ENCODE measurements at places on chromosomes 3 and 15.

DNA sequence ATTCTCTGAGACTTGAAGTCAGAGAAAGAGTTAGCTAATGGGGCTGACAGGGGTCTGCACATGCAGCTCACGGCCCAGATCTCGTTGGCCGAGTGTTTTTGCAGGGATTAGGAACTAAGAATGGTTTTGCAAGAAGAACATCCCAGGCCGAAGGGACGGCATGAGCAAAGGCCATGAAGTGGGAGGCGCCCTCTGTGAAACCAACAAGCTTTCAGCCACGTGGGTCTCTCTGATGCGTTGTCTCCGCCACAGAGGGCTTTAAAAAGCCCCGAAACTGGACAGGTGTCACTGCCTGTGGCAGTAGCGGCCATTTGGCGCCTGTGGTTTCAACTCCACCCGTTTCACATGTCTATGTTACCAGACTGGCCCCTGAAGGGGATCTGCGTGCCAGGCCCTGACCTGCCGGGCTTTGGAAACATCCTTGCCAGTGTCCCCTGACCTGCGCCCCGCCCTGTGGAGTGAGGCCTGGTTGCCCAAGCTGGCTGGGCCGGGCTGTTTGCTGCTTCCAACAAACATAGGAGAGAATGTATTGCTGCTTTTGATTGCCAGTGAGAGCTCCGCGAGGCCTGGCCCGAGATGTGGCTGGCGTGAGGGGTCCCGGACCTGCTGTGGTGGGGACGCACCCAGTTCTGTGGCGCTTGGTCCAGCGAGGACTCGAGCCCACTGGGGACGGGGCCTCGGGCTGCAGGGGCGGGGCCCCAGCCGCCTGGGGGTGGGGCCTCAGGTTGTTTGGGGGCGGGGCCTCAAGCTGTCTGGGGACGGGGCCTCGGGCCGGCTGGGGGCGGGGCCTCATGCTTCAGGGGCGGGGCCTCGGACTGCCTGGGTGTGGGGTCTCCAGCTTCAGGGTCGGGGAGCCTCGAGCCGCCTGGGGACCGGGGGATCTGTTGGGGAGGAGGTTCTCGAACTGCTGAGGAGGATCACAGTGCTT lies 30.4 kb downstream of the GOLGA6L2 start:
- no peak for DNase-seq

DNA sequence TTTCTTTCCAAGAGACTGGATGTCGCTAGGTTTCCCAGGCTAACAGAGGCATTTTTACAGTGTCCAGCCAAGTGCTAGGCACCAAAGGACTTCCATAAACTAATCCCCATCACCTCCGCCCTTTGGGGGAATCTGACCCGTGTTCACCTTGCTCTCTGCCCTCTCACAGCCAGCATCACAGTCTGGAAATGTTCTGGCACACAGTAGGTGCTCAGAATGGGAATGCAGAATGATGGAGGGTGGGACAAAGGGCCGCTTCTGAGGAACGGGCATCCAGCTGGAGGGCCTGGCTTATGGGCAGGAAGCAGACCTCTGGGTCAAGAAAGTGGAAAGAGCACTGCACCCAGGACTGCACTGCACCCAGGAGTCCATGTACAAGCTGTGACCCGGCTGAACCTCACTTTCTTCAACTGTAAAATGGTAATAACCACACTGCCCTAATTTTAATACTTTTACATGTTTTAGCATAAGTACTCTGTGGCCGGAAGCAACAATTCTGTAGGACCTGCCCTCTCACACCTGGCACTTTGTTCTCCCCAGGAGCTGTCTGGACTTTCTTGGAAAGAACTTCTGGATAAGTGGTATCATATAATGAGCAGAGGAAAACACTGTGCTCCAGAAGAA lies 901 bp upstream of the NMB start:
- no peak for DNase-seq

GRCh38 chr3:171021377-171021776 lies 5.1 kb downstream of the SLC2A2 start:
- no peak for DNase-seq

DNA sequence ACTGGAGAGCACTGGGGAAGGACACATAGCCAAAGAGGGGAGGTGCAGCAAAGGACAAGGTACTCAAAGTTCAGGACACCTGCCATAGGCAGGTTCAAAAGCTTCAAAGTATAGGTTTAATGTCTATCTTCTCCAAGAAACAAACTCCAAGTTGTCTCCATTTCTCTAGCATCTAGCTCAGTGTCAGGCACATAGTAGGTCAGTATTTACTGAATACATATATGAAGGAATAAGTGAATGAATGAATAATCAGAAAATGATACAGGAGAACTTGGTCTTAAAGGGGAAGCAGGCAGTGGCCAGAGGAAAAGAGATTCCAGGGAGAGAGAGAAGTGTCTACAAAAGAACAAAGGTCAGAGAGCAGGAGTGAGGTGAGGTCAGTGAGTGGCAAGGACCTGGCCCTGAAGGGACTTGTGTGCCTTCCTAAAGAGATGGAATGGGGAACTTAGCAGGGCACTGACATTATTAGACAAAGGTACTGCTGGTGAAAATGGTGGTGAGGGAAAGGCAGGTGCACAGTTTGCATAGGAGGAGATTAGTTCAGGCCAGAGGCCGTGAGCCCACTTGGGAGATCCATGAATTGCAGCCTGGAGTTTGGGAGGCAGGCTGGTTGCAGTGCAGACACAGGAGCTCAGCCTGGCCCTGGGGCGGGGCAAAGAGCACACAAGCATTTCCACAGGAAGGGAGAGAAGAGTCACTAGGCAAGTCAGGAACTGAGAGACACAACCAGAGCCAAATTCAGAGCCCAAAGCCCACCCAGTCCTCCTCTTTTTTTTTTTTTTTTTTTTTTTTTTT lies 21.4 kb downstream of the TBC1D2B start:
- DNase-seq, result no peak

GRCh38 chr3:50611464-50612233 lies at the start of gene CISH:
Gene CISH, minus strand, starts transcription at chr3:50611774. Its CDS starts 124 bp downstream, at chr3:50611650.
- peak; percentile 89 for DNase-seq

DNA sequence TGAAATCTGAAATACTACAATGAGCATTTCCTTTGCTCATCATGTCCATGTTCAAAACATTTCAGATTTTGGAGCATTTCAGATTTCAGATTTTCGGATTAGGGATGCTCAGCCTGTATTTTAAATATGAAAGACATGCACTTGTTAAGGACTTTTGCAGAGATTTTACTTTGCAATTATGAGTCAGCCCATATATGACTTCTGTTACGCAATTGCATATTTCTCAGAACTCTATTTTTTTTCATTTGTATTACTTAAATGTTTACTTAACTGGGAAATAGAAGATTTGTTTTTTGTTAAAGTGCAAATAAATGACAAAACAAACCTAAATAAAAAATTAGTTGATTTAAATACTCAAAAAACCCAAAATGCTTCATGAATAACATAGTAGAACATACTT lies 376.2 kb downstream of the ZBTB20 start:
- DNase-seq, result no peak

GRCh38 chr3:151276038-151276686 lies 2.2 kb downstream of the P2RY14 start:
- no peak for DNase-seq

- no peak for DNase-seq
Measured at GRCh38 chr15:66938114-66938830, 127.1 kb upstream of the SMAD3 start.

DNA sequence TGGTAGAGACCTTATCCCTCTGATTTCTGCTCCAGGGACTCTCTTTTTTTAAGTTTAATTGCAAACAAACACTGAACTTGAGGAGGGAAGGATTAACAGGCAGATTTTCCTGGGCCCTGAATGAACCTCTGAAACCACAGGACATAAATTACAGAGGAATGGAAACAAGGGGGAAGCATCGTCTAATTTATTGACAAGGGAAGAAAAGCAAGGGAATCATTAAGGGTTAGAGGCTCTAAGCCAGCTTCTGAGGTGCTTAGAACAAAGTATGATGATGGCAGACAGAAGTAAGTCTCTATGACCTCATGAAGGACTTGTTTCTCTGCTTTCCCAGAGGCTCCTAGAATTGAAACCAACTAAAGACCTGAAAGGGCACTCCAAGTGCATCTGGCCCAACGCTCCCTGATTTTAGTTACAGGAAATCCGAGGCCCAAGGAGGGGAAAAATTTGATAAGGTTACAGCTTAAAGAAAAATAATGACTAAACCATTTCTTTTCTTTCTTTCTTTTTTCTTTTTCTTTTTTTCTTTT lies 244.7 kb upstream of the NR2E3 start:
- no peak for DNase-seq

- no peak for DNase-seq
Measured at GRCh38 chr15:73282567-73283365, 86.0 kb downstream of the HCN4 start.

DNA sequence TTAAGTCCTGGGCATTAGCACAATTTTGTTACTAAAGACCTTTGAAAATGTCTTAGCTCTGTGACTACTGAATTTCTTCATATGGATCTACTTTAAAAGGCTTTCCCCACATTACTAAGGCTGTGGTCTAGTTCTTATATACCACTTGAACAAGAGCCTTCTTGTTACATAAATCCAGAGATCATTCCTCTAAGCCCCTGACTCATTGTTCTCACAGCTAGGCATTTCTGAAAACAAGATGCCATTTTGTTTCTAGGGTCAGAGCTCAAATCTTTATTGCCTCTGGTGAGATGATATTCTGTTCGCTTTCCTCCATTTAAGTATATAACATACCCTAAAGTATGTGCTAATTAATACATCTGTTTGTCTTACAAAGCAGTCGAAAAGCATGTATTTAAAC lies 29.8 kb upstream of the LPP start:
- DNase-seq, result no peak

DNA sequence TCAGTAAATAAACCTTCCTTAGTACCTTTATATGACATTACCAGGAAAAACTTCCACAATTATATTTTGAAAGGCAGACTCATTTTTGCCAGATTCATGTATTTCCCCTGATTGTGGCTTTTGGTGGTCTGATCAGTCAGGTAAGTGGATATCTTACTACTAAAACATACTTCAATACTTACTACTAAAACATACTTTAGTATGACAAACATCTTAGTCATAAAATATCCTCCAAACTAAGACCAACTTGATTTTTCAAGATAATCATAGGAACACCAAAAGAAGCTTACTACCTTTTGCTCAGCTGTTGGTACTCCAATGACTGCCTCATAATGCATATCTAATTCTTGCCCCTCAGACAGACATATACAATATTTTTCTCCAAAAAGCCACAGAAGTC lies 9.3 kb downstream of the TJP1 start:
- no peak for DNase-seq

- no peak for DNase-seq
Measured at GRCh38 chr3:77186728-77187127, 146.8 kb downstream of the ROBO2 start.

- DNase-seq, result no peak
Measured at GRCh38 chr15:41935566-41936020, 36.8 kb downstream of the EHD4 start.

- DNase-seq, result no peak
Measured at GRCh38 chr15:45242289-45242688, 9.7 kb upstream of the SLC28A2 start.

DNA sequence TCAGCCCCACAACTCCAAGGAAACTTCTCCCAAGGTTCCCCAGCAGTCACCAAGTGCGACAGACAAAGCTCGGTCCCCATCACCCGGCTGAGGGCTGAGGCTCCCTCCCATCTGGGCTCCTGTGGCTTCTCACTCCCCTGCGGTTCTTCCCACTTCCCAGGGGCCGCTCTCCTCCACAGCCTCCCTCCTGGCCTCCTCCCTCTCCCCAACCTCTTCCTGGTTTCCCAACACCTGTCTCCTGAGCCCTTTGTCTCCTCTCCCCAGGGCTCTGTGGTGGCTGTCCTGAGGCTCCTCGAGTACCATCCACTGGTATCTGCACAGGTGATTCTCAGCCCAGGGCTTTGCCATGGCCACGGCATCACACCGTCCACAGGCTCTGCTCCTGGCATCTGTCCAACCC lies 113.2 kb upstream of the NSMCE3 start:
- DNase-seq, result no peak

DNA sequence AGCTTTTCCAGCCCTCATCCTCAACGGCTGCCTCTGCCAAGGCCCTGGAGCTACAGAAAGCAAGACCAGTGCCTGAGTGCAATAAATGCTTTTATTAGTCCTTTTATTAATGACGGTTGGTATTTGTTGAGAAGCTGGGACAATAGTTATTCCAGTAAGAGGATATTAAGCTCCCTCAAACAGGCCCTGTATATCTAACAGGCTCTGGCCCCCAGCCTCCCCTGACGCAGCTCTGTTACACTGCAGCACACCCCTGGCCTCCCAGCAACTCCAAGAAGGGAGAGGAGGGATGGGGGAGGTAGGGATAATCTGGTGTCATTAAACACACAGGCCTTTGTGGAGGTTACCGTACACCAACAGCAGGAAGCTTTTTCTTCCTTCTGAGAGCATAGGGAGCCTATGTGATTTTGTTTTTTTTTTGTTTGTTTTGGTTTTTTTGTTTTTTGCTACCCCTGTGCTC lies 30.8 kb upstream of the MAGEF1 start:
- DNase-seq, result no peak

DNA sequence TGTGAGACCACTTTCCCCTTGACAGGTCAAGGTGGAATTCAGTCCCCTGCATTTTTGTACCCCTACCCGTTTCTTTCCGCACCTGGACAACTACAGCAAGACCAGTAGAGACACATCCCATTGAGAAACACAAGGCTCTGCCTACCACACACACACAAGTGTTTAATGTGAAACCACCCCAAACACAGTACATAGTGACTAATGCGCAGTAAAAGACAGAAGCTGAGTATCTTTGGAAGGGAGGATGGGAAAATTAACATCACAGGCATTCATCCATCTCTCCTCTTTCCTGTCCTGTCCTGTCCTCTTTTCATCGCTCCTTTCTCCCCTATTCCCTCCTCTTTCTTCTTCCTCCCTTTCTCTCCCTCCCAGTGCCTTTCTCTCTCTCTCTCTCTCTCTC lies 64.8 kb downstream of the SCN11A start:
- DNase-seq, result no peak

- no peak for DNase-seq
Measured at GRCh38 chr15:65856821-65857455, 12.4 kb upstream of the RAB11A start.

- DNase-seq, result no peak
Measured at GRCh38 chr15:56927816-56928215, 9.4 kb downstream of the TCF12 start.

GRCh38 chr15:44676676-44677075 lies 13.2 kb upstream of the SPG11 start:
- DNase-seq, result no peak

DNA sequence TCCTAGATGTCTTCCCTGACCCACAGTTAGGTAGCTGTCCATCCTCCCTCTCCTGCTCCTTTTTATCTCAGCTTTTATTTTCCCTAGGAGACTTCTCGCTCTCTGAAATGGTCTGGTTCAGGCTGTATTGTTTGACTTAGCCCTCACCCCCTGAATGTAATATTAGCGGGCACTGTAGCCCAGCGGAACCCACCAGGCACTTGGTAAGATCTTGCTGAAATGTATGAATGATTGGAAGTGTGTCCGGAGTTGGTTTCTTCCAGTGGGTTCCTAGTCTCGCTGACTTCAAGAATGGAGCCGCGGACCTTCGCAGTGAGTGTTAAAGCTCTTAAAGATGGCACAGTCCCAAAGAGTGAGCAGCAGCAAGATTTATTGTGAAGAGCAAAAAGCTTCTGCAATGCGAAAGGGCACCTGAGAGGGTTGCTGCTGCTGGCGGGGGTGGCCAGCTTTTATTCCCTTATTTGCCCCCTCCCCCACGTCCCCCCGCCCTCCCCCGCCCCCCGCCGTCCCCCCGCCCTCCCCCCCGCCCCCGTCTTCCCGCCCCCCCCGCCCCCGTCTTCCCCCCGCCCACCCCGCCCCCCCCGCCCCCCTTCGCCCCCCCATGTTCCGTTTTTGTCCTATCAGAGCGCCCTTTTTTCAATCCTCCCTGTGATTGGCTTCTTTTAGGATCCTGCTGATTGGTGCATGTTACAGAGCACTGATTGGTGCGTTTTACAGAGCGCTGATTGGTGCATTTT lies 694 bp upstream of the EEFSEC start:
- DNase-seq, result no peak
